ENCODE measurements at places on chromosomes 11 and 22.

- DNase-seq, result no peak
These were observed 822.9 kb downstream of the BRD1 start for GRCh38 chr22:49004484-49005399.

- no peak for DNase-seq
These were observed 288.5 kb downstream of the NTM start for GRCh38 chr11:131658952-131659351.

GRCh38 chr11:92269021-92269420 lies 44.4 kb downstream of the FAT3 start:
- DNase-seq, result no peak

GRCh38 chr11:133659538-133660201 lies 127.4 kb upstream of the OPCML start:
- DNase-seq, result no peak

- no peak for DNase-seq
These were observed 160.3 kb upstream of the SYT13 start for GRCh38 chr11:45446434-45446833.

DNA sequence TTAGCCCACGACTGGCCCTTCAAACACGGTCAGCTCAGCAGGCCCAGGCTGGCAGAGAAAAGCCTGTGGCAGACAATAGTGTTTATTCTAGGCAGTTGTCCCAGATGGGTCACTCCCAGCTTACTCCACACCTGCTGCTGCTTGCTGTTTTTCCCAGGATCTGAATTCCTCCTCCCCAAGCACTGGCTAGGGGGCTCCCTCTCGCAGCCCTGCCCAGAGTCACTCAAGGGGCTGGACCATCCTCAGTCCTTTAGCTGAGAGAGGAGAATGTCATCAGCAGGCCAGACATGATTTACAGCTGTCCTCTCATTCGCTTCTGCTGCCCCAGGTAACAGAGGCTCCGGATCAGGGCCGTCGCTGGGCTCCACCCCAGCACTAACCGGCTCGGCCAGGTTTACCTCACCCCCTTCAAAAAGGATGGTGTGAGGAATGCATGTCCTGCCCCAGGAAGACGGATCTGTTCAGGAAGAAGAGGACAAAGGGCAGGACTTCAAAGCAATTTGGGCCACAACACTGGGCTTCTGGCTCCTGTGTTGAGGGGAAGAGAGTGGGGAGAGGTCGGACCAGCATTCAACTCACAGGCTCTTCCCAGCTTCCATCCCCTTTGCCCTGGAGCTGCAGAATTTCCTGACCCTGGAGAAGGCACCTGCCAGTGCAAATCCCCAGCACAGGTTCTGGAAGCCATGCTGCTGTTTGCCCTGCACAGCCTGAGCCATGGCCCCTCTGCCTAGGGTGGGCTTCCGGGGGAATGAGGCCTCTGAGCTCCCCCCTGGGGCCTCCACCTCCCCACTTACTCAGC lies 59.7 kb upstream of the BARX2 start:
- DNase-seq, result no peak
